ENCODE measurements at places on chromosomes 12 and 14. TPM values are rescaled to one million over a fixed set of nuclear protein-coding genes. Genes with fewer than 3 reads are reported as not detected.

The FAM90A1 gene
- total RNA-seq, result 0.14 TPM

The SLCO1B3 gene
- not detected for total RNA-seq

The SYT10 gene
- total RNA-seq, result not detected

- DNase-seq, result no peak
- H3K27me3 ChIP-seq, result peaks cover 14% of the 10 kb centered on the region
- no peak overlapping the region for H3K4me3 ChIP-seq
- H3K27ac ChIP-seq, result no peak overlapping the region
- no peaks in the 10 kb centered on the region for H3K36me3 ChIP-seq
These were observed 300.4 kb downstream of the SNAPC1 start for GRCh38 chr14:62062645-62063044.

DNA sequence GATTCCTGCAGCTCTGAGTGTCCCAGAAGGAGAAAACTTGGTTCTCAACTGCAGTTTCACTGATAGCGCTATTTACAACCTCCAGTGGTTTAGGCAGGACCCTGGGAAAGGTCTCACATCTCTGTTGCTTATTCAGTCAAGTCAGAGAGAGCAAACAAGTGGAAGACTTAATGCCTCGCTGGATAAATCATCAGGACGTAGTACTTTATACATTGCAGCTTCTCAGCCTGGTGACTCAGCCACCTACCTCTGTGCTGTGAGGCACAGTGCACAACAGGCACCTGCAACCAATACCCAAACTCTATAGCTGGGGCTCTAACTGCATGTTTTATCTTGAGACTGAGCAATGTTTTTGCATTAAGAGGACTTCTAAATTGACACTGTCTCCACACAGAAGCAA is 379.2 kb upstream of the OR4E1 start:
- H3K4me1 ChIP-seq, result peaks cover 20% of the 10 kb centered on the region
- DNase-seq, result no peak
- peak overlapping the region; percentile 17 for H3K27ac ChIP-seq
- H3K27me3 ChIP-seq, result no peaks in the 10 kb centered on the region
- peaks cover 4% of the 10 kb centered on the region for H3K36me3 ChIP-seq
- no peak overlapping the region for H3K4me3 ChIP-seq

DNA sequence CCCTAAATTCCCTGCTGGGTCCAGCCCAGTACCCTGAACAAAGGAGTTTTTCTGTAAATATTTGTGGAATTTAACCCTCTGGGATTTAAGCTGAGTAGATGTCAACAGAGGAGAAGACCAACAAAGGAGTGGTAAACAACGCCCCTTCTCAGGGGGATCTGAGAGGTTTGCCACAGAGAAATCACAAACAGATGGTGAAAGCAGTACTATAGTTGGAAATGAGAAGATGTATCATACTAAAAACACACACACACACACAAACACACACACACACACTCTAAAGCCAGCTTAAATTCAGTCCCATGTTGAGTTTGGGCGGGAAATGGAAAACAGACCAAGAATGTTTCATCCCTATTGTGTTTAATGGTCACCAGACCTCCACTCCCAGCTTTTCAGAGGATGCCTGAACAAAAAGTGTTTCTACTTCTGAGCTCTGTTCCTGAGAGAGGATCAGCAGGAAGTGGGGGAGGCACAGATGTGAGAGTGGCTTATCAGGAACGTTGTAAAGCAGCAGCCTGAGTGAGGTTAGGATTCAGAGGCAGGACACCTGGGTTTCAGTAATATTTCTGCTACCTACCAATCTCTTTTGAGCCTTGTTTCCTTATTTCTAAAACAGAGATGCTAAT is 3.2 kb downstream of the BIN2 start:
- H3K4me3 ChIP-seq, result peak overlapping the region; percentile 61
- H3K27ac ChIP-seq, result peak overlapping the region; percentile 36
- no peak for DNase-seq
- H3K36me3 ChIP-seq, result peaks cover 43% of the 10 kb centered on the region

GRCh38 chr12:68470664-68471328 is 138.6 kb upstream of the MDM1 start:
- DNase-seq, result no peak
- peaks cover 2% of the 10 kb centered on the region for H3K4me1 ChIP-seq
- peaks cover 5% of the 10 kb centered on the region for H3K27me3 ChIP-seq
- no peak overlapping the region for H3K4me3 ChIP-seq
- H3K36me3 ChIP-seq, result no peaks in the 10 kb centered on the region

- H3K4me1 ChIP-seq, result peaks cover 8% of the 10 kb centered on the region
- H3K36me3 ChIP-seq, result no peaks in the 10 kb centered on the region
- H3K4me3 ChIP-seq, result no peak overlapping the region
These were observed 71.7 kb upstream of the FZD10 start for GRCh38 chr12:130090542-130090941.

DNA sequence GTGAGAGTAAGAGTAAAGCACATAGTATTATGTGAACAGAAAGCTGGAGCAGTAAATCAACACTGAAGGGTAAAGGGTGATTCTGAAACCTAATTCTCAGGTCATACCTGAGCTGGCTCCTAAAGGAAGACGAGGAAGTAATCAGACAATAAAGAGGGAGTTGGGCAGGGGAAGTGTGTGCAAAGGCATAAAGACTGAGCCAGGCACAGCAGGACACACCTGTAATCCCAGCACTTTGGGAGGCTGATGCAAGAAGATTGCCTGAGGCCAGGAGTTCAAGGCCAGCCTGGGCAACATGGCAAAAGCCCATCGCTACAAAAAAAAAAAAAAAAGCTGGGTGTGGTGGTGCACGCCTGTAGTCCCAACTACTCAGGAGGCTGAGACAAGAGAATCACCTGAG is 9.6 kb downstream of the ARF3 start:
- H3K27ac ChIP-seq, result no peak overlapping the region
- peaks cover 17% of the 10 kb centered on the region for H3K36me3 ChIP-seq
- peaks cover 4% of the 10 kb centered on the region for H3K4me1 ChIP-seq
- H3K27me3 ChIP-seq, result no peaks in the 10 kb centered on the region

DNA sequence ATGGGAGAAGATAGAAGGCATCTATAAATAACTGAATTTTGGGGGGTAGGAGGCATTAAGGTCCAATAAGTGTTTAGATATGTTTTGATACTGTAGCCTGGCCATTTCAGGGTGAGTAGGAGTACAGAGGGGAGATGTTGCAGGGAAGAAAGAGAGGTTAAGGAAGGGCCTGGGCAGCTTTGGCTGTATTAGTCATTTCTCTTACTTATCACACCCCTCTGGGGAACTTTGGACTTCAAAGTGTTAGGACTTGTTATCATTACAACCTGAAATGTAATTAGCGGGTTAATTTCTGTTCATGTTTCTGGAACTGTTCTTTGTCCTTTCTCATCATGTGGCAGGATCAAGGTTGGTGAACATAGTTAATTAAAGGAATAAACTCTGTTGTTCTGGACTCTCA is 40.3 kb downstream of the SUSD6 start:
- H3K4me3 ChIP-seq, result no peak overlapping the region
- H3K27ac ChIP-seq, result peak overlapping the region; percentile 70
- DNase-seq, result no peak
- H3K27me3 ChIP-seq, result no peaks in the 10 kb centered on the region

DNA sequence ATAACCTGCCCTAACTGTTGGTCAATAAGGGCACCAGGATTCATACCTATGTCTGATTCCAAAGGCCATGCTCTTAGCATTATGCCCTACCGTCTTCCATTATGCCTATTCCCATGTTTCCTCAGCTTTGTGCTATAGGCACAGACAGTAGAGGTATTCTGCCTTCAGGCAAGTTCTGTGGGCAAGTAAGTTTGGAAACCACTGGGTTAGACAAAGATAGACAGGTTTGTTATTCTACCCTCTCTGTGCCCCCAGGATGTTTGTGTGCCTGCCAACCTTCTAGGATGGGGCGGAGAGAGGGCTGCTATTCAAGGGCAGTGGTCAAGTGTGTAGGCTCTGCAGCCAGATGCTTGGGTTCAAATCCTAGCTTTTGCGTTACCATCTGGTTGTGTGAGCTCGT is 4.6 kb downstream of the RAPGEF3 start:
- H3K36me3 ChIP-seq, result no peaks in the 10 kb centered on the region
- H3K4me3 ChIP-seq, result no peak overlapping the region
- H3K27ac ChIP-seq, result no peak overlapping the region
- peaks cover 31% of the 10 kb centered on the region for H3K4me1 ChIP-seq
- H3K27me3 ChIP-seq, result no peaks in the 10 kb centered on the region

DNA sequence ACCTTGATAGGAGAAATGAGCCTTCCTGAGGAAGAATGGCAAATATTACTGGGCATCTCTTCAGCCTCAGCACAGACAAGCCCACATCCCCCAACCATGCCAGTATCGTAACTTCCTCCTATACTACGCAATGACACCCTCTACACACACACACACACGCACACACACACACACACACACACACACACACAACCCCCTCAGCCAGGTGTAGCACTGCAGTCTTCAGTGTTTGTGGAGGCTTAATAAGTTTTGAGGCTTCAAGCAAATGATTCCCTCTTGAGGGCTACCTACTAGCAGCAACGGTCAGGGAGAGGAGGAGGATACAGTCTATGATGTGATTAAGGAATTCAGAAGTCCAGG is 1.6 kb downstream of the DGKA start:
- H3K36me3 ChIP-seq, result peaks cover 48% of the 10 kb centered on the region
- H3K4me3 ChIP-seq, result peak overlapping the region; percentile 99
- H3K27ac ChIP-seq, result peak overlapping the region; percentile 81
- DNase-seq, result no peak

- DNase-seq, result no peak
- no peak overlapping the region for H3K4me3 ChIP-seq
- H3K4me1 ChIP-seq, result peaks cover 4% of the 10 kb centered on the region
- peaks cover 52% of the 10 kb centered on the region for H3K27me3 ChIP-seq
These were observed 50.5 kb upstream of the KRR1 start for GRCh38 chr12:75561921-75562320.

DNA sequence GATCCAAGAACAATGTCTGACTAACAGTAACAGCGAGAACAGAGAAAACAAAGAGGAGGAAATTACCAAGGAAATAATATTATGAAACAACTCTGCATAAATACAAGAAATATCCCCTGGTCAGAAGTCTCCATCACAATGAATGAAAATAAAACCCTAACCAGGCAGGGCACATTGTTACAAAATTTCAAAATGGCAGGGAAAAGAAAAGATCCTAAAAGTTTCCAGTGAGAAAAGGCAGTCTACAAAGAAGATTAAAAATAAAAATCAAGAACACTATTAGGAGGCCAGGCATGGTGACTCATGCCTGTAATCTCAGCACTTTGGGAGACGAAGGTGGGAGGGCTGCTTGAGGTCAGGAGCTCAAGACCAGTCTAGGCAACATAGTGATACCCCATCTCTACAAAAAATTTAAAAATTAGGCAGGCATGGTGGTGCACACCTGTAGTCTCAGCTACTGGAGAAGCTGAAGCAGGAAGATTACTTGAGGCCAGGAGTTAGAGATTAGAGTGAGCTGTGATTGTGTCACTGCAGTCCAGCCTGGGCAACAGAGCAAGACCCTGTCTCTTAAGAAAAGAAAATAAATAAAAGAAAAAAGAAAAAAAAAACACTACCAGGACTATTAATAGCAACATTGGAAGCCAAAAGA is 47.8 kb downstream of the FERMT2 start:
- H3K27ac ChIP-seq, result no peak overlapping the region
- no peak for DNase-seq
- H3K4me1 ChIP-seq, result peaks cover 3% of the 10 kb centered on the region
- H3K4me3 ChIP-seq, result no peak overlapping the region

GRCh38 chr14:23478109-23478759 is 8.7 kb downstream of the NGDN start:
- H3K4me3 ChIP-seq, result no peak overlapping the region
- H3K27me3 ChIP-seq, result no peaks in the 10 kb centered on the region
- no peak overlapping the region for H3K27ac ChIP-seq
- DNase-seq, result peak; percentile 48

GRCh38 chr12:32522331-32523221 is 123.2 kb downstream of the FGD4 start:
- H3K4me1 ChIP-seq, result peaks cover 15% of the 10 kb centered on the region
- no peak for DNase-seq
- H3K4me3 ChIP-seq, result no peak overlapping the region
- H3K27me3 ChIP-seq, result peaks cover 2% of the 10 kb centered on the region

DNA sequence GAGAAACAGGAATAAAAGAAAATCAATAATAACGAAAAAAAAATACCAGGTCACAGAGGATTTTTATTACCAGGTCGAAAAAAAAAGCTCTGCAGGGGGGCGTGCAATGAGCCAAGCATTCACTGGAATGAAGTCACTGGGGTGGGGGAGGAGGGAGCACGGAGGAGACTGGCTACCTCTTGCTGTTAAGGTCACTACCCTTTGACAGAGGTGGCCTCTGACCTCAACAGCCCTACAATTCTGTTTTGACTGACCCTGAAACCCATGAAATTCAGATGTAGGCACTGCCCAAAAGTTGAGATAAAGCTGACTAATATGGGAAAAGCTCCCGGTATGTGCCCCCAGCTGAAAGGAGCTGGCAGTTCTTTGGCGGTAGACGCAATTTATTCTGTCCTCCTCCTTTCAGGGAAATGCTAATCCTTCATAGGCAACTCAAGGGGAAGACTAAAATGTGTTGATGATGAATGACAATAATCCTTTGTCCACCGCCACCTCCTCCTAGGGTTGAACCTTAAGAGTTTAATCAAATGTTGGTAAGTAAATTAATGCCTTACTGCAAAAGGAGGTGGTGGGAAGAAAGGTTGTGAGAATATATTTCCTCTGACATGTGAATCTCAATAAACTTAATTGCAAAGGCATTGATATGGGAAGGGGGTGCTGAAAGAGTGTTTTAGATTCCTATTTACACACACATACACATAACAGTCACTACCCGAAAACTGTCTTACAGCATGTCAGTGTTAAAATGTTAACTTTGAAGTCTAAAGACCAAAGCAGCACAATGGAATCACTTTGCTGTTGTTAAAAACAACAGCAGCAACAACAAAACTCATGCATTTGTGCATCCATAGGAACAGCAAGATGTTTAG is 6.3 kb upstream of the RIC8B start:
- H3K27ac ChIP-seq, result no peak overlapping the region
- no peak for DNase-seq
- H3K4me3 ChIP-seq, result no peak overlapping the region
- peaks cover 21% of the 10 kb centered on the region for H3K4me1 ChIP-seq
- H3K27me3 ChIP-seq, result peaks cover 5% of the 10 kb centered on the region
